ENCODE measurements at places on chromosomes 5 and 9. TPM values are rescaled to one million over a fixed set of nuclear protein-coding genes. Genes with fewer than 3 reads are reported as not detected.
A peak's percentile ranks its signal among the peaks of the same experiment; 100 is the strongest.

DNA sequence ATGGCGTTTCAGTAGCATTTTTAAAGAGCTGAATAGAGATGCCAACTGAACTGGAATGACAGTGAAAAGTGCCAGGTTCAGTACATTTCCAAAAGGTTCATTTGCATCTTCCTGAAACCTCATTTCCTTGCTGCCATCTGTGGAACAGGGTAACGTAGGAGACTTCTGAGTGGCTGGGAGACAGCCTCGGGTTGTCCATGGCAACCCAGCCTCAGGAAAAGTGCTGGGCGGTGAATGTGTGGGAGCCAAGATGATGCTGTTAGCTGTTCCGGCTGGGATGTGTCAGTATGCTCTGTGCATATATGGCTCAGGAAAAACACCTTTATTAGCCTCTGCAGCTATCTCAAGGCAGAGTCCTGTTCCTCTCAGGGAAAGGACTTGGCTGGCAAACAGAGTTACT is 87.5 kb downstream of the KLHL3 start:
- no peak for DNase-seq

- DNase-seq = no peak
These were observed 6.0 kb upstream of the TESK1 start for GRCh38 chr9:35598866-35599590.

- DNase-seq = no peak
These were observed 1530.6 kb upstream of the CDH6 start for GRCh38 chr5:29662876-29663275.

DNA sequence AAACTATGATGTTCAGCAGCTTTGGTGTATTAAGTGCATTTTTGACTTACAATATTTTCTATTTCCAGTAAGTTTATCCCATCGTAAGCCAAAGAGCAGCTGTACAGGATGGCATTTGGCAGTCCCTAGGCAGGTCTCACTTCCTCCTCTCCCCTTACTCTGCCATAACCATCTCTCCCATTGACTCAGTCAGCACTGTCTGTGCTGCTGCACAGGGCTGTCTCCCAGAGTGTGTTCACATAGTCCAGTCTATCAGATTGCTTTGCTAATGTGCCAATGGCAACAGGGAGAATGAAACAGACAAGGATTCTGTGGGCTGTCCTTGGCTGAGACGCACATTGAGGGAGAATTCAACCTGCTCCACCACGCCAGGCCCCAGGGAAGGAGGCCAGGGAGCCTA is 47.0 kb upstream of the CAST start:
- DNase-seq = no peak

DNA sequence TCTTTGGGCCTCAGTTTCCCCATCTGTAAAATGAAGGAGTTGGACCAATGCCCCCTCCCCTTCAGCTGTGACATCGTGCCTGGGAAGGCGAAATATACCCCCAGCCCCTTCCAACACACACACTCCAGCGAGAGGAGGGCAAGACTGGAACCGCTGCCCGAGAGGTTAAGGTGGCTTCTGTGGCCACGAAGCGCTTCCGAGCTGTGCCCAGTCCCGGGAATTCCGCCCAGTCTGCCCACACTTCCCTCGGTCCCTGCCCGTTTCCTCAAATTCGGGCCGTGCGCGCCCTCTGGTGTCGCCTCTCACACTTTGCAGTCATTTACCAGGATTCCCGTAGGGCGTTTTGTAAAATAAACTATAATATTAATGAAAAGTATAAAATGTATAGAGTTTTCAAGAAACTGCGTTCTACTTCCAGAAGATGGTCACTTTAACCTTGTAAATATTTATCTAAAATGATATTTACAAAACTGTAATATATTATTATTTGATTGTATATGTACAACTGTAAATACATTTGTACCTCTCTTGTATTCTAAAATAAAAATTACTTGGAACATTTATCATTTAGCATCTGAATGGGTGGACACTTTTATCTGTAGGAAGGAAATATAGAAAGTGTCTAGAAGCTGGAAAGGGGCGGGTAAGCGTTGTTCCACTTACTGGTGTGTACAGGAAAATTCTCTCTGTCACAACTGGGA is 11.0 kb upstream of the EXOSC2 start:
- peak; percentile 68 for DNase-seq

- no peak for DNase-seq
These were observed 2.0 kb downstream of the KCNN2 start for GRCh38 chr5:114363837-114364236.

- DNase-seq = peak; percentile 23
These were observed at the start of gene CLIC3 for GRCh38 chr9:136996361-136997292. CLIC3 (minus strand) TSS chr9:136996568; CDS start chr9:136996543, 25 bp downstream.

- DNase-seq = no peak
These were observed 4.6 kb downstream of the ENHO start for GRCh38 chr9:34518110-34518616.

- no peak for DNase-seq
These were observed 136.5 kb downstream of the SV2C start for GRCh38 chr5:76219636-76220035.

- no peak for DNase-seq
These were observed 82.9 kb downstream of the PHF2 start for GRCh38 chr9:93659044-93659836.

GRCh38 chr9:115628426-115628825 is 510.5 kb upstream of the TNC start:
- DNase-seq = no peak

DNA sequence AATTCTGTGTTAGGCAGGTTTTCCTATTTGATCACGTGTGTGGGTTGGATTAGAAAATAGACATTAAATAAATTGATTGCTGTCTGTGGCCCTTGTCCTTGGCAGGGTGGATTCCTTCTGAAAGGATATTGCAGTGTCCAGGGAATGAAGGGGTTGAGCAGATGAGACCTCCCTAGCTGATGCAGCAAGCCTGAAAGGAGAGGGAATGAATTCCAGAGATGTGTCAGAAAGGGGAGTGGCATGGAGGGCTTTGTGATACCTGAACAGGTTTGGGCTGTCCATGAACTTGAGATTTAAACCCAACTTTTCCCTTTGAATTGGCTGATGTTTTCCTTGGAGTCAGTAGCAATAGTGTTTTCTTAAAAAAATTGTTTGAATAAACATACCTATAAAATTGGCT is 66.8 kb downstream of the ADCY2 start:
- no peak for DNase-seq

DNA sequence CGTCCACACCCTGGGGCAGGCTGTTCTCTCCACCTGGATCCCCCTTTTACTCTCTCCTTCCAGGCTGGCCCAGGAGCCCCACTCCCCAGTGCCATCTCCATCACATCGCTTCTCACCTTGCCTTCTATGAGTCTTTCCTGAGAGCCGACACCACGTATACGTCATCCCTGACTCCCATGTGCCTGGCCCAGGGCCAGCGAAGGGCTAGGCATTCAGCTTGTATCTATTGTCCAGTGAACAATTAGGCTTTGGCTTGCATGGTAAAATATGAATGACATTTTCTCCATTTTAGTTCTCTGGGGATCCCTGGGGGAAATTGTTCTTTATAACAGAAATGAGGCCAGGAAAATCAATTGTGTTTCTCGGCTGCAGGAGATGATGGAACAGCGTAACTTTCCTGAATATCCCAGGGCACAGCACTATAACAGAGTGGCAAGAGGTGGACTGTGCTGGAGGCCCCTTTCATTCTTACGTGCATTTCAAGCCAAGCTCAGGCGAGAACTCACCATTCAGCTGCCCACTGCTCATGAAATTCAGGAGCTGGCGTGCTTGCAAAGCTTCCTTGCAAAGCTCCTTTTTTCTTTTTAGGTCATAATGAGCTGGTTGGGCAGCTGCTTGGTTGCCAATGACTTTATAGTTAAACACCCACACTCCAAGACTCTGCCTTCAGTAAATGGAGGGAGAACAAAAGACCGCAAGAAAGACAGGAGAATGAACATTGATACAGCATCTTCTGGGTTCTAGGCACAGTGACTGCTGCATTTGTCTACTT is 37.7 kb downstream of the NSG2 start:
- no peak for DNase-seq

DNA sequence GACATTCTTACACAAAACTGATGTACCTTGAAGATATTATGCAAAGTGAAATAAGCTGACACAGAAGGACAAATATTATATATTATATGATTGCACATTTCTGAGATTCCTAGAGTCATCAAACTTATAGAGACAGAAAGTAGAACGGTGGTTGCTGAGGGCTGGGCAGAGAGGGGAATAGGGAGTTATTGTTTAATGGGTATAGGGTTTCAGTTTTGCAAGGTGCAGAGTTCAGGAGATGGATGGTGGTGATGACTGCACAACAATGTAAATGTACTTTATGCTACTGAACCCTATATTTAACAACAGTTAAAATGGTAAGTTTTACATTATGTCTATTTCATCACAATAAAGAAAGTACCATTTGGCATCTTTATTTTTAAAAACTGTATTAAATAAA is 315.8 kb upstream of the POU5F2 start:
- no peak for DNase-seq

GRCh38 chr5:133967698-133968203 is 674 bp downstream of the C5orf15 start:
- DNase-seq = peak; percentile 24

DNA sequence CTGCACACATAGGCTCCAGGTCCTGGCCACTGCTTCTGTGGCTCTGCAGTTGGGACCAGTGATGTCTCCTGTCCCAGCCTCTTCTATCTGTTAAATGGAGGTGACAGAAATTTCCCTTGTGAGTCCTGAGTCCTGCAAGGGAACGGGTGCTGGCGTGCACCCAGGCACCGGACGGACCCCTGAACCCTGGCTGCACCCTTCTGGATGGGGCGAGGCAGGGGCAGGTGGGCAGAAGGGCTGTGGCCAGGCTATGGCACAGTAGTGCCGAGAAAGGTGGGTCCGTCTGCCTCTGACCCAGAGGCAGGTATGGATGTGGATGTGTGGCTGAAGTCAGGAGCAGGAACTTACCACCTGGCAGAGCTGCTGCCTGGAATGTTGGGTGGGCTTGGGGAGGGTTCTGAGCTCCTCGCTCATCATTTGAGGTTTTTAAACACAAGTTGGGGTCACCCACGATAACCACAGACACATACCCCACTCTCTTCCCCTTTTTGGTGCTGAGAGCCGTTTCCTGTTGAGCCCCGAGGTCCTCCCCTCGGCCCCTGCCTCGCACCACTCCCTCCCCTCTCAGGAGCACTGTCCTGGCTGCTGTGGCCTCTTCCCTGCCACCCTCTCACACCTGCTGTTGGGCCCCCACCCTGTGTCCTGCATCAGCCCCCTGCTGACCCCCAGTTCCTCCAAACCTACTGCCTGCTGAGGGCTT is 82.0 kb downstream of the COL5A1 start:
- no peak for DNase-seq

The ZCCHC9 gene
- 40.9 TPM for total RNA-seq

The SELENOP gene
- not detected for total RNA-seq

The INVS gene
- 17.3 TPM for total RNA-seq

The TJP2 gene
- 115 TPM for total RNA-seq

The LCN1 gene
- not detected for total RNA-seq

The BTNL8 gene
- total RNA-seq = 0.18 TPM

The CCL27 gene
- not detected for total RNA-seq

The EDIL3 gene
- total RNA-seq = 2.4 TPM

The SHOC1 gene
- not detected for total RNA-seq

The TEX48 gene
- total RNA-seq = not detected

The FOXD4L4 gene
- total RNA-seq = 0.14 TPM
